ENCODE measurements at places on chromosomes 11 and 22. TPM values are rescaled to one million over a fixed set of nuclear protein-coding genes. Genes with fewer than 3 reads are reported as not detected.
A peak's percentile ranks its signal among the peaks of the same experiment; 100 is the strongest.

DNA sequence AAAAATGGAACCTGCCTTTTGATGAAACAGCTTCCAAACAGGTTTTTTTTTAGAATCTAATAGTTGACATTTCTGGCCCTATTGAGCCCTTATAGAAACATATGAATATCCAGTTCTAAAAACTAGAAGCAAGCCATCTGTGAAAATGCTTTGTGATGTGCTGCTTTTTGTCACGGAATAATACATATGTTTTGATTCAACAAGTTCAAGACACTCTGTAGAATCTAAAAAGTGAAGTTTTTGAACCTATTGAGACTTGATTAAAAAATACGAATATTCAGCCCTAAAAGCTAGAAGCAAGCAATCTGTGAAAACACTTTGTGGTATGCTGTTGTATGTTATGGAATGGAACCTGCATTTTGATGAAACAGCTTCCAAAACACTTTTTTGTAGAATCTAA, 106.7 kb upstream of the VPREB1 start:
- no peak for DNase-seq

DNA sequence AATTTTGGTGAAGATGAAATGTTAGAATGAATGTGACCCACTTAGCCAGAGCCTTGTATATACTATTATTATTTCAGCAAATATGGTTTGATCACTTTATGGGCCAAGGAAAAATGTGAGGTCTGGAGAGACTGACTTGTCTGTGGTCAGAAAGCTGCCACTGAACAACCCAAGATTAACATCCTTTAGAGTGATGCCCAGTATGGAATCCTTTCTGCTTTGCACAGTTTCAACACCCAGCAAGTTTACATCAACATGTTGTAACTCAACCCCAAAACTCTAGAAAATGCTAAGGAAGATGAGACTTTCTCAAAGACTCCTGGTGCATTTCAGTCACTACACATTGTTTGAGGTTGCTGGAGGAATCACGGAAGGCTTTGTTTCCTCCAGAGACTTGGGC, 107.7 kb downstream of the SNX19 start:
- DNase-seq, result no peak

The MICALL1 gene
- total RNA-seq, result 12.2 TPM

GRCh38 chr11:68113986-68114385, 7.2 kb downstream of the CHKA start:
- peak; percentile 65 for DNase-seq

GRCh38 chr11:108963118-108963517, 298.2 kb downstream of the DDX10 start:
- no peak for DNase-seq

DNA sequence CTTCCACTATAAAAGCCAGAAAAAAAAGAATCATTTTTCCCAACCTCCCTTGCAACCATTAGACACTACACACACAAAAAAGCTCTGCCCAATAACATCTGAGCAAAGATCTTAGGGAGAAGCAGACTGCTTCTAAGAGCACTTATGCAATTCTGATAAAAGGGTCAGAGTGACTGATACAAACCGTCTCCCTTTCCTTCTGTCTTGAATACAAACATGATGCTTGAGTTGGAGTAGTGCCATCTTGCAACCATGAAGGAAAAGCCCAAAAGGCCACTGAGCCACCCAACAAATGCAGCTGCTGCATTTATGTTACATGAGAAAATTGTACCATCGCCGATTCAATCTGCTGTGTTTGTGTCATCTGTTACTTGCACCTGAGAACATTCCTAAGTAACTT, 47.6 kb upstream of the EED start:
- no peak for DNase-seq

- no peak for DNase-seq
Measured at GRCh38 chr22:19086417-19086816, 35.8 kb downstream of the DGCR2 start.

- no peak for DNase-seq
Measured at GRCh38 chr11:105857728-105858127, 164.3 kb downstream of the MSANTD4 start.

DNA sequence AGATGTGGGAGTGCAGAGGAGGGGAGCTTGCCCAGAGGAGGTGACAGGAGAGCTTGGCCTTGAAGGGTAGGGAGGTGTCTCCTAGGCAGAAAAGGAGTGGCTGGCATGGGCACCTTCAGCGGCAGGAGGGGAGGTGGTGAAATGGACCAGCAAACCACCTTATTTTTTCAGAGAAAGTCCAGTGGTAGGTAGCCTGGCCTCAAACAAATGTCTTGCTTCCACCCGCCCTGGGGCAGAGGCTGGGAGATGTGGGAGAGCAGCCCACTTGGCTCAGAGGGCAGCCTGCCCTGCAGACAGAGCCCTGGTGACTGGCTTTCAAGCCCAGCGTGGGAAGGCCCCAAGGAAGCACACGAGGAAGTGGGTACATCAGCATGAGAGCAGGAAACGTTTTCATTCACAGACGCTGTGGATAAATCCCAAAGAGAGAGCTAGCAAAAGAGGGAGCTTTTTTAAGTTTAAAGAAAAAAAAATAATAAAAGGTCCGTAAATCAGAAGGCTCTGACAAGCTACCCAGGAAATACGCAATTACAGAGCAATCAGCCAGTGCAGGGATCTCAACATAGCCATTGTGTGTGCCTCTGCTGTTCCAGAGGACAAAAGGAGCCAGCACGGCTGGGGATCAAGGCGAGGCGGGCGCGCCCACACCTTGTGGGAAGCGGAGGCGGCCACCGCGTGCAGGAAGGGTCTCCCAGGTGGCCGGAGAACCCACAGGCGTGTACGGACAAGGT, 238.7 kb upstream of the PLET1 start:
- no peak for DNase-seq

The TRPC6 gene
- 3.1 TPM for total RNA-seq

GRCh38 chr22:43262990-43263644, 76.2 kb upstream of the TTLL12 start:
- DNase-seq, result no peak

GRCh38 chr11:128962896-128963295, 20.2 kb upstream of the TP53AIP1 start:
- no peak for DNase-seq

DNA sequence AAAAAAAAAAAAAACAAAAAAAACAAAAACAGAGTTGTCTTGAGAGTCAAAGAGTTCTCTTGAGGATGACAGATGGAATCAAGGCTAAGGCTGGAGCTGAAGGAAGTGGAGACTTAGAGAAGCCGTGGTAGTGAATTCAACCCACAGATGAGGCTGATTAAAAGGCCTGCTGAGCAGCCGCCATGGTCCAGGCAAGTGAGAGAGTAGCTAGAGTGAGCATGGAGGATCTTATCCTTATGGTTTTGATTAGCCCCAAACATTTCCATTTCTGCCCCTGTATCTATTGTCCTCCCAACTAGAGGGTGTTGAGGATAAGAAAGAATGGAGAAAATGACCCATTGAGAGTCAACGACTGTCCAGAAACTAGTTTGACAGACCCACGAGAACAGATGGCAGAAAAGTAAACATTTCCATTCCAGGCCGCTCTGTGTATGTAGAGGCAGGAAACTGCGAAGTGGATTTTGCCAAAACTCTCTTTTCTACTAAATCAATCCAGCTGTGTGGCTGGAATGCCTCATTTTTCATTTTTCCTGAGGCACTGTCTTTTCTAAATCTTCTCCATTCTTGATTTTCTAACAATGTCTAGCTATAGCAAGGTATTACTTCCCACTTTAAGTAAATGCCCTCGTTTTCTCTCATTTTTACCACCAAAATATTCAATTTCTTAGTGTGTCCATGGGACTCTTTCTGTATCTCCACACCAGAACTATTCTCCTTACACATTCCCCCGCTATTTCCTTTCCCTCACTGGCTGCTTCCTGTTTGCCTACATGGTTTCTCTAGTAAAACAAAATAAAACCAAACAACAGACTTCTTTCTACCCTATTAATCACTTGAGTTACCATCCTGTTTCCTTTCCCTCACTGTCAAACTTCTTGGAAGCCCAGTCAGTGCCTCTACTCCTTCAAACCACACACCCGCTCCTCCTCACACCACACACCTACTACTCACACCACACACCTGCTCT, 5.4 kb upstream of the MMP8 start:
- DNase-seq, result peak; percentile 57

The PNPLA5 gene
- 0.18 TPM for total RNA-seq

- DNase-seq, result no peak
Measured at GRCh38 chr11:82315093-82315492, 418.6 kb downstream of the FAM181B start.

- DNase-seq, result peak; percentile 61
Measured at GRCh38 chr11:63866211-63866610, 27.3 kb downstream of the MARK2 start.

The IGF2 gene
- 2.3 TPM for total RNA-seq

- DNase-seq, result peak; percentile 85
Measured at GRCh38 chr11:29318134-29318845, 698.5 kb downstream of the KCNA4 start.

The AMOTL1 gene
- total RNA-seq, result 49.5 TPM

The ST14 gene
- total RNA-seq, result not detected

DNA sequence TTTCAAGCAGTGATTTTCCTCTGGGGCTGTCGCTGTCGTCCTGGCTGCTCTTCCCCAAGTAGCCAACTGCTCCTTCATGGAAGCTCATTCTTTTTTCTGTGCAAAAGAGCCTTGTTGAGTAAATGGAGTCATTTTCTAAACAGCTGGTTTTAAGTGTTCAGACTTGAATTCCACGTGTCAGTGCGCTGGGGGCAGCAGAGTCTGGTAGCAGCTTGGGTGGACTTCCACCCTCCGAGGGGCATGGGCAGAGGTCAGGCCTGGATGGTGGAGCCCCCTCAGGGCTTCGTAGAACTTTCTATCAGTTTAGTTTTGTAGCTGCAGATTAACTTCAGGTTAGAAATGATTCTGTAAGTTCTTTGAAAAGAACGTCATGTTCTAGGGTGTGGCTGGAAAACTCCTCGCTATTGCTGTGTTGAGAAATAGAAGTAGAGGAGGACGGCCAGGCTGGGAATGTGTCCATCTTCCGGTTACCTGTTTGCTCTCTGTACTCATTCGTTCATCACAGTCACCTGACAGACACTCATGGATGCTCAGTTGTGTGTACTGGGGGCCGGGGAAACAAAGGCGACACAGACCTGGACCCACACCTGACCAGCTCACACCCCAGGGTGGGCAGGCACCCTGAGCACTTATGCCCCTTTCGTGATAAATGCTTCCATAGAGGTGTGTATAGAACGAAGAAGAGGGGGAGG, 270.7 kb downstream of the TBC1D22A start:
- no peak for DNase-seq

The FZD4 gene
- total RNA-seq, result 10.3 TPM
